ENCODE measurements at places on chromosomes 16 and 17.

- no peak for DNase-seq
Measured at GRCh38 chr17:61416540-61417363, 17.1 kb downstream of the TBX2 start.

DNA sequence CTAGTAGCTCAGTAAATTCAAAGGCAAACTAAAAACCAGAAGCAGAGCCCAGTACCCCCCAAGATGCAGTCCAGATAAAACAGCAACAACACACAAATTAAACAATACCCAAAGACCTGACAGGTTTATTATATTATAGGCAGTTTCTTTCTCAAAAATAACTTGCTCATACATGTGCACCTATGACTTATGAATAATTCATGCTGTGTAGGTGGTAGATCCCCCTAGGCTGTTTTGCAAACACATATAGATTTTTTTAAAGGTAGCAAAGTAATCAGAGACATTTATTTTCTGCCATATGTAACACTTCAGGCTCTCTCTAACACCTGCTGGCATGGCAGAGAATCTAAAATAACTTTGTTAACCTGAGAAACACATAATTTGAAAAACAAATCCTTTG is 27.2 kb downstream of the CACNG1 start:
- DNase-seq = no peak

DNA sequence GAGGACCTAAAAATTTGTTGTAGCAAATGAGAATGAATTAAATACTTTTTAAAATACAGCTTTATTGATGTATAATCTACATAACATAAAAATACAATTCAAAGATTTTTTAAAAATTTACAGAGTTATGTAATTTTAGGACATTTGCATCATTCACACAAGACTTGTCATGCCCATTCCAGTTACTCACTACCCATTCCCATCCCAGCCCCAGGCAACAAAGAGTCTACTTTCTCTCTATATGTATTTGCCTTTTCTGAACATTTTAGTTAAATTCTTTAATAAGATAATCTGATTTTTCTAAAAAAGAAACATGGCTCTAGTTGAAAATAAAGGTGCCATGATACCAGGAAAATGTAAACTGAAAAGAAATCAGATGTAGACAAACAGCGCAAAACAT is 354.2 kb downstream of the PMP22 start:
- no peak for DNase-seq

DNA sequence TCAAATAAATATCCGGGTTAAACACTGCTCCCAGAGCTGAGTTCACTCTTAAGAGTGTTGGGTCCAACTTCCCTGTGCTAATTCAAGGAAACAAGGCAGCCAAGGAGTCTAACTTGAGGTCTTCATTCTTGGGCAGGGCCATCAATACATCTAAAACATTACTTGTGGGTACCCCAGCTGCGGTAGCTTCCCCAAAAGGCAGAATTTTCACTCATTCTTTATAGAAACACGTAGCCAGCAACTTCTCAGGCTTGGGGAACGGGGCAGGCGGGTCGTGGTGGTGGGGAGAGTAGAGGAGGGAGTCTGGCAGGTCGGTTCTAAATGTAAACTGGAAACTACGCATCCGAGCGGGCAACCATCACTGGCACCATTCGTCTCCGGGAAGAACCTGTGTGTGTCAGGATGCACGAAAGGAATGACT is 666 bp upstream of the METTL9 start:
- DNase-seq = no peak

DNA sequence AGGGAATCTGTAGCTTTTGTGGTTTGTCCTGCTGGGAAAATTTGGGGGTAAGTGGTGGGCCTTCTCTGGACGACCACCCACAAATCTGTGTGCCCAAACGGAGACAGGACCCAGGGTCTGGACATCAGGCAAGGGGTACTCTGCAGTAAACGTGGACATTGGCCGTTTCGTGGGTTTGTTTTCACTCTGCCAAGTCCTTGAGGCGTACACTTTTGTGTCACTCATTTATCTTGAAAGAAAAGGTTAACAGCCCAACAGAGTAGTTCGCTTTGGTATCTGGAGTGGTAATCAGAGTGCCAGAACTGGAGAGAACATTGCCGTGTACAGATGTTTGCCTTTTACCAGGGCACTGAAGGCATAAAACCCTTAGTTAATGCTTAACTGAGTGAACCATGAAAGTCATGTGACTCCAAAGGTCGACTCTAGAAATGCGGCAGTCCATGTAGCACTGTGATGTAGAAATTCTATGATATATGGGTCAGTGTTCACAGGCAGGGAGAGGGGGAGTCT is 15.4 kb downstream of the NAA60 start:
- no peak for DNase-seq

DNA sequence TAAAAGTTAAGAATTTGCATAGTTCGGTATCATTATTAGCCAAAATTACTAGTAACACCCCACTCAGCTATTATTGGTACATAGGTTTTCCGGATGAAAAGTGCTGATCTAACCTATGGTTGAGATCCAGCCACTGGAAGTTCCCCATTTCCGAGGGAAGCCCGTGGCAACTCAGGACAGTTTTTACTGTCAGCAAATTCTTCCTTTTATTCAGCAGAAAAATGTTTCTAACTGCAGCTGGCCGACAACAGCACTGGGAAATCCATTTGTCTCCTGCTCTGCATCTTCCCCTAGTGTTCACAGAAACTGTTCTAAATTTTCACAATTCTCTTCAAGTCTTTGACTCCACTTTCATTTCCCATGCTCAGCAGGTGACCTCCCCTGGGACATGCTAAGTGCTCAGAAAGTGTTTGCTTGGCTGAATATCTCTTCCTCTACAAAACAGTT is 15.5 kb upstream of the MMD start:
- DNase-seq = no peak

- no peak for DNase-seq
Measured at GRCh38 chr17:62741290-62741689, 66.8 kb downstream of the MARCHF10 start.

- no peak for DNase-seq
Measured at GRCh38 chr16:77304134-77304533, 104.9 kb downstream of the SYCE1L start.

- no peak for DNase-seq
Measured at GRCh38 chr16:11360641-11361373, 15.5 kb downstream of the RMI2 start.

GRCh38 chr16:53529513-53529912 is 26.5 kb upstream of the AKTIP start:
- no peak for DNase-seq

GRCh38 chr16:23357761-23358290 is 55.7 kb downstream of the SCNN1B start:
- DNase-seq = no peak

DNA sequence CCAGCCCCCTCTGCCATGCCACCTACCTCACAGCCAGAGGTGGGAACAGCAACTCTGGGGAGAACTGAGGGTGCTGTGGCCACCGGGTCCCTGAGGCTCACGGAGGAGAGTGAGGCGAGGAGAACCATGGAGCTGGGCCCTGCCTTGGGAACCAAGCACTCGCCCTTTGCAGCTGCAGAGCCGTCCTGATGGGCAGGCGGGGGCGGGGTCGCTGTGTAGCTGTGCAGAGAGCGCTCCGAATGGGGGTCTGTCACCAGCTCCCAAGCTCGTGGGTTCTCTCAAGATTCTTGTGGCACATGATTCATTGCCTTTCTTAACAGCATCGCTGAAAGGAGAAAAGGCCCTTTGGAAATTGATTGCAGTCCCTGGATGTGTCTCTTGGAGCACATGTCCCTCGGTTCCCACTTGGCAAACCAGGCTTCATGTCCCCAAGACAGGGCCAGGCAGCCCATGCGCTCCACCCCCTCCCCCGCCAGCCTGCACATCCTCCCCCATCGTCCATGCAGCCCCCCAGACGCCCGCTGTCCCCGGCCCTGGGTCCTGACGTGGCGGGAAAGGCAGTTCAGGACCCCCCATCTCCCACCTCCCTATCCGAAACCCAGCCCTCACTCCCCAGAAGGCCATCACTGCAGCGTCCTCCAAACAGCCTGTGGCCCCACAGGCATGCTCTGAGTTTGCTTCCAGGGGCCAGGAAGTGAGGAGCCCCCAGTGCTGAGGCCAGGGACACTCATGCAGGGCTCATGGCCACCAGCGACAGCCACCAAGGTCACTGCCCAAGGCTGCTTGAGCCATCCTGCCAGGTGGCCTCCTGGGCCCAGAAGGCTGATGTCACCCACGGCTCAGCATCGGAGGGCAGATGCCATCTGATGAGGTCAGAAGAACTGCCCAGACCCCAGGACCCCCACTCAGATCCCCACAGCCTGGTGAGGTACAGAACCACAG is 20.6 kb upstream of the CHMP6 start:
- DNase-seq = no peak

GRCh38 chr16:27154705-27155521 is 48.4 kb upstream of the KDM8 start:
- no peak for DNase-seq

GRCh38 chr16:377419-377951 is 4.3 kb downstream of the PGAP6 start:
- DNase-seq = no peak

GRCh38 chr16:48113471-48113870 is 42.3 kb downstream of the ABCC12 start:
- DNase-seq = no peak

DNA sequence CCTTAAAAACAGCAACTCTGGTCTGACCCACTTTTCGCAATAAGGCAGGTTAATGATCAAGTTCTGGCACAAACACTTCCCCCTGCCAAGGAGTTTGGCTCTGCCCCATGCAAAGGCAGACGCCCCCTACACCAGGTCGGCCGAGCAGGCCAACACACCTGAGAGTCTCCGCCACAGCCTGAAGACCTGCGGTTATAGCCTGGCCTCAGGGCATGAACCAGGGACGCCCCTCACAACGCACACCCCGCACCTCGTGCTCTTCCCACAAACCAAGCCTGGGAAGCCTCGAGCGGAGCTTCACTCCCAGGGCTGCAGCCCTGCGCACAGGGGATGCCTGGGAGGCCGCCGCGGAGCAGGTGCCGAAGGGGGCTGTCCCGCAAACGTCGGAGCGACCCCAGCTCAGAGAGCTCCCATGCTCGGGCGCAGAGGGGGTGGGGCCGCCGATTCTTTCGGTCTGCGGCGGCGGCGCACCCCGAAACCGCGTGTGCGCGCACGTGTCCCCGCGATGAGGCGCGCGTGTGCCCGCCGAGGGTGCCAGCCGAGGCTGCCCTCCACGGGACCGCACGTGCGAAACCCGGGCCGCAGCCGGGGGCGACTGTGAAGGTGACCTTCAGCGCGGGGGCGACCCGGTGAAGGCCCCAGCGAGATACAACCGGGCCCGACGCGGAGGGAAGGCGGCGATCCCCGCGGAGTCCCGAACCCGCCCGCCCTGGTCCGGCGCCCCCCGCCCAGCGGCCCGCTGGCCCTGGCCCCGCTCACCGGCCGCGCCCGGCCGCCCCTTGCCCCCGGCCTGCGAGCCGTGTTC is 559 bp downstream of the CLUH start:
- no peak for DNase-seq
